ENCODE measurements at places on chromosomes 6 and 20.
A peak's percentile ranks its signal among the peaks of the same experiment; 100 is the strongest.

DNA sequence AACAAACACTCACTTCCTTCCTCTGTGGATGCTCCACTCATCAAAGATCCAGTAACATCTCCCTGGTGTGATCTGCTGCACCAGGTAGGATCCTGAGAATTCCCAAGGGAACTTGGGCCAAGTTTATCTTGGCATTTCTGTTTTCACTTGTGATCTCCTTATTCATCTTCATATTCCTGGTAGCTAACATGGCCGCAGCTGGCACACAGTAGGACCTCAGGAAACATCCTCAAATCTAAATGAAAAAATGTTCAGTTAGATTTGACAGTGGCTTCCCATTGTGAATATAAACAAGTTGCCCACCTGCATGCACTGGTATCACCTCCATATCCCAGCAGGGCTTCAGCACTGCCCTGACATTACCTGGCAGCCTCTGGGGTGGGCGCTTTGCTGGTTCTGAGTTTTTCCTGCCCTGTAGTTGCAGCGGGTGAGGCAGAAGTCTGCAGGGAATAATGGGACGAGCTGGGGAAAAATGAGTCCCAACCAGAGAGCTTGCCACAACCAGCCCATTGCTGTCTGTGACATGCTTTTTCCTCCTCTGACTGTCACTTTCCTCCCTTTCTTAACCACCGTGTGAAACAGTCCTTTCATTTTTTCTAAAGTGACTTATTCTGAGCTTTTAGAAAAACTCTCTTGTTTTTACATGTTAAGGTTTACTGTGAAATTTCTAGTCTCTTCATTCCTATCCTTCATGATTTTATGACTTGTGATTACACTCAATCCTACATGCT is 9.4 kb upstream of the DSTN start:
- peak overlapping the region; percentile 99 for H3K27ac ChIP-seq
- H3K4me3 ChIP-seq: no peak overlapping the region
- H3K36me3 ChIP-seq: no peaks in the 10 kb centered on the region
- no peaks in the 10 kb centered on the region for H3K27me3 ChIP-seq
- DNase-seq: no peak
- peaks cover 81% of the 10 kb centered on the region for H3K4me1 ChIP-seq

GRCh38 chr6:39980839-39981580 is 46.7 kb upstream of the MOCS1 start:
- DNase-seq: no peak
- H3K27ac ChIP-seq: no peak overlapping the region
- H3K36me3 ChIP-seq: no peaks in the 10 kb centered on the region
- H3K4me3 ChIP-seq: no peak overlapping the region
- H3K4me1 ChIP-seq: peaks cover 9% of the 10 kb centered on the region

- DNase-seq: no peak
- H3K36me3 ChIP-seq: no peaks in the 10 kb centered on the region
- H3K27me3 ChIP-seq: no peaks in the 10 kb centered on the region
- no peaks in the 10 kb centered on the region for H3K4me1 ChIP-seq
Observed at GRCh38 chr6:117432273-117432672, 6.5 kb upstream of the ROS1 start.

DNA sequence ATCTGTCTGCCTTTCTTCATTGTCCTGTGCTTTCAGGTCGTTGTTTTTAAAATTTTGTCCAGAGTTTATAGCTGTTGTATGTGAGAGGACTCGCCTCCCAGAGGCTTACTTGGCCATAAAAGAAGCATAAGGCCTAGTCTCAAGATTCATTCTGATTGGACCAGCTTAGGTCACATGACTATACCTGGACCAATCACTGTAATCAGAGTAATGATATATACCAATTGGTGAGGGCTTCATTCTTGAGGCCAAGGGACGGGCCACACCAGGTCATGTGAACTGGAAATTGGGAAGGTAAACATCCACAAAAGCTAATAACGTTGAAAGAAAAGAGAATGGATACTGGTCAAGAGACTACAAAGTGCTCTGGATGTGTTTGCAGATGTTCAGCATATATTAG is 141.4 kb upstream of the SULF2 start:
- H3K27me3 ChIP-seq: no peaks in the 10 kb centered on the region
- H3K4me3 ChIP-seq: no peak overlapping the region
- no peak overlapping the region for H3K27ac ChIP-seq
- H3K36me3 ChIP-seq: no peaks in the 10 kb centered on the region
- H3K4me1 ChIP-seq: no peaks in the 10 kb centered on the region
- no peak for DNase-seq

DNA sequence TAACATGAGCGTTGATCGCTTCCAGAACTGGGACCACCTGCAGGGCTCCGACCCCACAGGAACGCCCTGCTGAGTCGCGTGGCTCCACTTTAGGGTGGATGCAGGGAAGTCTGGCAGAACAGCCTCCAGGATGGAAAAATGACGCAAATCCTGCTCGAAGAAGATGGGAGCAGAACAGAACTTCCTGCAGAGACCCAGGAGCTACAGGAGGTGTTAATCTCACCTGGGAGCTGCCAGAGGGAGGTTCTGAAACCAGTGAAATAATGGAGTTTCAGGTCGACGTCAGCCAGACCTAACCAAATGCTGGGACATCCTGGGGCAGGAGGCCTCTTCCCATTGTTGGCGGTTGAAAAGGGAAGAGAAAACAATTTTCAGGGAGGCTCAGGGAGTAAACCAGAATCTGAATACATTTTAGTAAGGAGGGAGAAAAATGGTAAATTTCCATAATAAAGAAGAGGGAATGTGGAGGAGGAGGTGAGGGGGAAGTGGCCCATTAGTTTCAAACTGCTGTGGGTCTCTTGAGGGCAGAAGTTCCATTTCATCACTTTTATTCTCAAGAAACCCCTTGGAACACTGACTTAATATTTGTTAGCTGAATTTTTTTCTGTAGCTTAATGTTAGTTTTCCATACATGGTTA is 558.4 kb upstream of the CDH4 start:
- DNase-seq: no peak
- H3K27me3 ChIP-seq: no peaks in the 10 kb centered on the region
- no peak overlapping the region for H3K4me3 ChIP-seq
- H3K27ac ChIP-seq: no peak overlapping the region

DNA sequence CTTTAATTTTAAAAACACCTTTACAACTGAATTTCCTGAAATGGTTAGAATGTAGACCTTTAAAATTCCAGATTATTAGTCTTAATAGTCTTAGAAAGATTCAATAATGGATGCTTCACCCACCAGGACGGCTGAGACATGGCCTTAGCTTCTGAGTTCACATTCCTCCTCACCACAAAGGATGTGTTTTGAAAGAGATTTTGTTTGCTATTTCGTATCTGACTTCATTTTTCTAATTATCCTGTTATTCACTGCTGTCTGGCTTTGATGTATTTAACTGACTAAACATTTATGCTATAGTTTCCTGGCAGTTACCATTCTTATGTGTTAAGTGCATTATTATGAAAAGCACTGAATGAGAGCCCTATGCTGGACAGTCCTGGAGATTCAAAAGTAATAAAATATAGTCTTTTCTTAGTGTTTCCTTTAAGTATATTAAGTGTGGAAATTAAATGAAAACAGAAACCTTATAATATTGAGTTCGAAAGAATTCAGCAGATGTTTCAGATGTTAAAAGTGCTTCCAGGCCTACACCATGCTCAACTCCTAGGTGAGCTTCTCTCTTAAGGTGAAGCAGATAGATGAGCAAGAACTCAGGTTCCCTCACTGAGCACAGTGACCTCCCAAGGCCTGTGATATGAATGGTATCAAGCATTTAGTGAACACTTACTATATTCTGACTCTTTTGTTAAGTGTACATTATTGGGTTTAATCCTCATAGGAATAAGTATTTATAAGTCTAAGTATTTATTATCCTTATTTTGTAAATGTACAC is 40.3 kb downstream of the MAP3K4 start:
- H3K27me3 ChIP-seq: no peaks in the 10 kb centered on the region
- H3K4me3 ChIP-seq: no peak overlapping the region
- no peaks in the 10 kb centered on the region for H3K36me3 ChIP-seq
- no peak overlapping the region for H3K27ac ChIP-seq
- no peak for DNase-seq

DNA sequence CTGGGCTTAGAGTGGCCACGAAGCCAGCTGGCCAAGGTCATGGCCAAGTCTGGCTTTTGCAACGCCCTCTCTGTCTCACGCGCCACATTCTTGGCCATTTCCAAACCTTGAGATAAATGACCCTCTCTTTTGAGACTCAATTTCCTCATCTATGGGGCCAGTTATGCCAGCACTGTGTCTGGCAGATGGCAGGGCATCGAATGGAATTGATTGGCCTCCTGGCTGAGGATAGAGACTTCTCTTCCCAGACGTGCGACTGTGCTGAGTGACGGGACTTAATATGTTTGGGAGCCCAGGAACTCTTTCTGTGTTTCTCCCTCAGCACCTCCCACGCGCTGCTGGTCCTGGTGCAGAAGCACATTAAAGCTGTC is 7.6 kb downstream of the BPIFB2 start:
- H3K27ac ChIP-seq: no peak overlapping the region
- H3K27me3 ChIP-seq: peaks cover 6% of the 10 kb centered on the region
- H3K36me3 ChIP-seq: no peaks in the 10 kb centered on the region
- no peak overlapping the region for H3K4me3 ChIP-seq
- H3K4me1 ChIP-seq: no peaks in the 10 kb centered on the region
- no peak for DNase-seq

GRCh38 chr6:53259860-53260580 is 88.7 kb downstream of the ELOVL5 start:
- H3K27me3 ChIP-seq: no peaks in the 10 kb centered on the region
- no peak overlapping the region for H3K27ac ChIP-seq

DNA sequence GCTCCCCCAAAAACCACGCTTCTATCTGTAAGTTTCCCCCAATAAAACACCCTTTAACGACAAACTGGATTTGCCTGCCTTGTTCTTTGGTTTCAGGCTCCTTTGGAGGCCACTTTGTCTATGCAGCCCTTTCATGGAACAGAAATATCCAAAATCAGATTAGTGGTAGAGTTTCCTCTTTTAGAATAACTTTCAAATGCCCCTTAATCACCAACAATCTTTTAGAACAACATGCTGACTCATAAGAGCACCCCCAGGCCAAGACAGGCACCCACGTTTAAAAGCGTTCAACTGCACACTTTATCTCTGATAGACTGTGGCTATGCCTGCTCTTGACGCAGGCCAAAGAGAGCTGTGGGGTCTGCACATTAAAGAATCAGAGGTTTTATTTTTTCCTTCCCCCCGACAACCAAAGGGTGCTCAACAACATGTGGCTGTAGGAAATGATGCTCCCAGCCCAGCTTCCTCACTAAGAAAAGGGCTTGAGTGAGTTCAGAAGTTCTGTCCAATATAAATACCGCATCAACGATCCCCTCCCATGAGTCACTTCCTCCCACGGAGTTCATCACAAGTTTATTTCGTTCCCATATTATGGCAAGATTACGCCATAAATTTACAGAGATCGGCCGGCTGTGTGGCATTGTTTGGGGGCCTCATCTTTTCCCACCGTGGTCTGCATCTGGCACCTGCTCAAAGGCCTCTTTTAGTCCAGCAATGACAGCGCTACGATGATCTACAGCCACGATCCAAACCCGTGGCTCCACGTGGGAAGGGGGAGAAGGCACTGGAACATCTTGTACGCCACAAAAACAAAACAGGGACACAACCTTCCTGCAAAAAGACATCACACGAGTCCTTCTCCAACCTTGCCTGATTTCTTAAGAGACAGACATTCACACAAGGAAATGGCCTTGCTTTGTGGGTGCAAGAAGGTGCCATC is 88.8 kb upstream of the NFATC2 start:
- H3K36me3 ChIP-seq: no peaks in the 10 kb centered on the region
- H3K4me3 ChIP-seq: no peak overlapping the region
- H3K27me3 ChIP-seq: no peaks in the 10 kb centered on the region
- peak; percentile 94 for DNase-seq

DNA sequence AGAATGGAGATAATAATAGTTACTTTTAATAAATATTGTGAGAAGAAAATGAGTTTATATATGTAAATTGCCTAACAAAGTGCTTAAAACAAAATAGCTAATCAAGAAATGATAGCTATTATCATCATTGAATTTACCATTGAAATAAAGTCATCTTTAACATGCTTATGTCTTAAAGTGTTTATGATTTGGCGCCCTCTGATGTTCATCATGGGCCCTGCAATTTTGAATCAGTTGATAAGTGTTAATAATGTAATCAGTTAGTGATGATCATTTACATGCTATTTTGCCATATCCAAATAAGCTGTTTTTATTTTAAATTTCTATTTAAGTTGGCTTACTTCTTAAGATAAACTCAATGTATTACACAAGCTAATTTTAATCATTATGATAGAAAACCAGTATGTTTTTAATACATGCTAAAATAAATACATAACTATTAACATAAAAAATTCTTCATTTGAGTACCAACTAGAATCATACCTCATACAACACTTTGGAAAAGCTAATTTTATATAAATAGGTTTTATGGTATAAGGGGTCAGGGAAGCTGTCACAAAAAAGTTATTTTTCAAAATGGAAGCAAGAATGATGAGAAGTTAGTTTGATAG is 39.2 kb upstream of the TPD52L1 start:
- H3K36me3 ChIP-seq: no peaks in the 10 kb centered on the region
- H3K27me3 ChIP-seq: no peaks in the 10 kb centered on the region
- no peak overlapping the region for H3K27ac ChIP-seq

- H3K27me3 ChIP-seq: no peaks in the 10 kb centered on the region
- peak overlapping the region; percentile 4 for H3K4me3 ChIP-seq
- peak overlapping the region; percentile 39 for H3K27ac ChIP-seq
- DNase-seq: peak; percentile 76
- H3K4me1 ChIP-seq: peaks cover 26% of the 10 kb centered on the region
Observed at GRCh38 chr6:161439093-161439492, 165.2 kb upstream of the AGPAT4 start.

DNA sequence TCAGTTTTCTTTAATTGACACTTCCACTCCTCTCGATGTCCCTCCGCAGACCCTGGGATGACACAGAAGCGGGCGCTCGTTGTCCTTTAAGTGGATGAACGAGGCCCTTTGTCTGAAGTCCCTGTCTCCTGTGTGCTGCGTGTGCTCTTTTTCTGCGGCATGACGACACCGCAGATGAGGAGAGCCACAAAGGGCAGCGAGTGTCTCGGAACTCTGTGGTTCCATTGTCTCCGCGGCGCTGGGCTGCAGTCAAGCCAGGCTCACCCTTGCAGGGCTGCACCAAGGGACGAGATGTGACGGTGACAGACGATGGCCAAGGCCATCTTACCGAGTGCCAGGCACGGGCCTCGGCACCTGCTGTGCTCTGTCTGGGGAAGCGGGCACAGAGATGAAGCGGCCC is 10.6 kb downstream of the PRR18 start:
- no peak for DNase-seq
- H3K4me1 ChIP-seq: no peaks in the 10 kb centered on the region
- no peak overlapping the region for H3K4me3 ChIP-seq
- H3K27me3 ChIP-seq: no peaks in the 10 kb centered on the region
- H3K36me3 ChIP-seq: no peaks in the 10 kb centered on the region

GRCh38 chr20:63370618-63371187 is 9.6 kb upstream of the CHRNA4 start:
- no peak overlapping the region for H3K4me3 ChIP-seq
- H3K27me3 ChIP-seq: peaks cover 27% of the 10 kb centered on the region
- no peak for DNase-seq
- no peaks in the 10 kb centered on the region for H3K36me3 ChIP-seq

DNA sequence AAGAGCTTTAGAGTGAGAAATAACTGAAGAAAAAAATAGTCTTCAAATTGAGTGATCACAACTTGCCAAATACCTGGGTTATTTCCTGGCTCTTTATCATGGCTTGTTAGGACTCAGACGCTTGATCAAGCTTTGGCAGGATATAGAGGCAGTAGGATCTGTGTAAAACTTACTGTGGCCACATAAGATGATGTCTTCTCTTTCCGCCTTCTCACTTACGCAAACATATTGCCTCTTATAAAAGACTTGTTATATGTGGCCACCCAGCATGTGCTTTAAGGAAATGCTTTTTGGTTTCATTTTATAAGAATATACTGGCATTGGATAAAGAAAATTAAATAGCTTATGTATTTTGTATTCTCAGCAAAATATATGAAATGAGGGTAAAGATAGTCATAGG is 101.8 kb upstream of the AKIRIN2 start:
- no peaks in the 10 kb centered on the region for H3K27me3 ChIP-seq
- no peak for DNase-seq
- H3K36me3 ChIP-seq: no peaks in the 10 kb centered on the region
